ENCODE measurements at places on chromosomes 3 and 15.

- no peaks in the 10 kb centered on the region for H3K27me3 ChIP-seq
- no peak overlapping the region for H3K27ac ChIP-seq
- H3K36me3 ChIP-seq, result no peaks in the 10 kb centered on the region
- H3K4me1 ChIP-seq, result no peaks in the 10 kb centered on the region
- H3K4me3 ChIP-seq, result no peak overlapping the region
These were observed 200.7 kb downstream of the SATB1 start for GRCh38 chr3:18224426-18224825.

DNA sequence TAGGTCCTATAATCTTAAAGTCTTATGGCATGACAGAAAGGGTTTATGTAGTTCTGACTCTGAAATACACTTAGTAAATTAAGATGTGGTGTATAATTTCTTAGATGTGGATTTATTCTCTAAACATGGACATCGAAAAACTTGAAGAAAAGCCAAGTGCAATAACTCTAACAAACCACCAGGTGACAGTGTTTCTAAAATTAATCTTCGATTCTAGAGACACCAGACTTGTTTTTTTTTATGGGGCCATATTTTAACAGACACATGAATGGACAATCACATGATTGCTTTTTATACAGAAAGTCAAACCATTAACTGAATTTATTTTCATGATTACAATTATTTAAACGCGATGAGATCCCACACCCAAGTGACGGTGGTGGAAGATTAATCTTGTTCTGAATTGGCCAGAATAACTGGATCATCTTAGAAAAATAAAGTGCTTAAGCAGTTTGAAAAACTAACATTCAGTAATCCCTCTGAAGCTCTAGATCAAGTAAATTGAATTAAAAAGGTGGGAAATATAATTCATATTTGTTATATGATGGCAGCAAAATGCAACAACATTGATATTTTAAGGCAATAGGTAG, 305.1 kb downstream of the LSAMP start:
- no peak for DNase-seq
- H3K4me1 ChIP-seq, result no peaks in the 10 kb centered on the region
- H3K27me3 ChIP-seq, result no peaks in the 10 kb centered on the region
- no peak overlapping the region for H3K4me3 ChIP-seq

GRCh38 chr15:91589360-91589759, 264.1 kb upstream of the SLCO3A1 start:
- H3K36me3 ChIP-seq, result no peaks in the 10 kb centered on the region
- no peaks in the 10 kb centered on the region for H3K4me1 ChIP-seq
- no peaks in the 10 kb centered on the region for H3K27me3 ChIP-seq

DNA sequence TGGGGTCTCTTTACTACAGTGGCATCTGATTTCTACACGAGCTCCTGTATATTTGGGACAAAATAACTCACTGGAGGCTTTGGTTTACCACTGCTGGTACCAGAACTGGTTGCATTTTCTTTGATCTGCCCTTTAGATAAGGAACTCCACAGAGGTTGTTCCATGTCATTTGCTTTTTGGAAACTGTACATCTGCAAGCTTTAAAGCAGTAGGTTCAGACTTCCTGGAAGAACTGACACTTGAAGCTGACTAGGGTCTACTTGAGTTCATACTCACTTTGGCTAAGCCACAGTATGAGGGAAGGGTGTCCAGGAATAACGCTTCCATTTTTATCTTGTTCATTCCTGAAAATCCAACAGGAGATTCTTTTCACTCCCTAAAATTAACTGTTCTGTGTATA, 86.4 kb downstream of the WWTR1 start:
- peaks cover 10% of the 10 kb centered on the region for H3K4me1 ChIP-seq
- H3K4me3 ChIP-seq, result no peak overlapping the region
- no peak overlapping the region for H3K27ac ChIP-seq
- no peak for DNase-seq

GRCh38 chr3:30655187-30655812, 48.9 kb downstream of the TGFBR2 start:
- H3K4me1 ChIP-seq, result peaks cover 21% of the 10 kb centered on the region
- no peaks in the 10 kb centered on the region for H3K27me3 ChIP-seq
- peaks cover 1% of the 10 kb centered on the region for H3K36me3 ChIP-seq
- no peak overlapping the region for H3K27ac ChIP-seq
